Omental fat pad (tissue), 4 donors: ENCODE measurements at places on chromosomes 16 and 17. TPM values are rescaled to one million over a fixed set of nuclear protein-coding genes. Genes with fewer than 3 reads are reported as not detected.

The CCL4L2 gene
- total RNA-seq, result not detected

GRCh38 chr17:66464921-66465320 lies 162.5 kb downstream of the PRKCA start:
- DNase-seq, result no peak

- no peak for DNase-seq
Observed at GRCh38 chr17:72146371-72146770, 25.6 kb downstream of the SOX9 start.

GRCh38 chr17:74251051-74251450 lies 23.0 kb upstream of the DNAI2 start:
- DNase-seq, result no peak

- no peak for DNase-seq
Observed at GRCh38 chr17:58918884-58919283, 163.2 kb downstream of the PPM1E start.

The GNG13 gene
- not detected for total RNA-seq
